ENCODE measurements at places on chromosomes 2 and 18.

DNA sequence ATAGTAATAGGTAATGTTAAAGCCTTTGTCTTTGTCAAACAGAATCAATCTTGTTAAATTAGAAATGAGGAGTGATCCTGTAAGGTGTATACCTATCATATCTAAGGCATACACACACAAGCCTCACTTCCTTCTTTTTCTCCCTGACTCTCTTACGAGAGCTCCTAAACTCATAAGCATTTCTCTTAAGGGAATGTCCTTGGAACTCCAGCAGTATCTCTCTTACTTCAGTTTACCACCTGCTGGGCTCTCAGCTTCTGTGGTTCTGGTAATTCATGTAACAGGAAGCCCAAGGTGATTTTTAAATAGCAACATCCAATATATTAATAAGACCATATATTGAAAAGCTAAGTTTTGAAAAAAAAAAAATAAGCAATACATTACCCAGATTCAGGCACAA, 85.9 kb downstream of the UBE2E3 start:
- DNase-seq: no peak

GRCh38 chr2:2010251-2010650, 265.9 kb upstream of the PXDN start:
- DNase-seq: no peak

DNA sequence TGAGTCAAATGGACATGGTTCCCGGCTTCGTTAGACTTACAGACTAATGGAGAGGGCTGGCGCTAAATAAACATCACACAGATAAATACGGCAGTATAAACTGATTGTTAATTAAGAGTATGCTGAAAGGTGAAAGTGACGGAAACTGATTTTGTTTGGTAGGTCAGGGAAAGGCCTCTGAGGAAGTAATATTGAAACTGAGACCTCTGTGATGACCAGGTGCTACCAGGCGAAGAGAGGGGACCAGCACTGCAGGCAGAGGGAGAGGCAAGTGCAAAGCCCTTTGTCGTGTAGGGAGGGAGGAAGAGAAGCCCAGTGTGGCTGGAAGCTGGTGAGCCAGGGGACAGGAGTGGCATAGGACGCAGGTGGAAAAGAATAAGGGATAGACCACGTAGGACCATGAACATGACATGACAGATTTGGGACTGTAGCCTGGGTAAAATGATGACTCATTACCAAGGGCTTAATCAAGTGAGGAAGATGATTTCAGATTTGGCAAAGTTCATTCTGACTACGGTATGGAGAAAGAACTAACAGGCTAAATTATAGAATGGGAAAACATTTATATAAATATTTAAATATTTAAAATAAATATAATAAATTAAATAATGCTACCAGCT, 433.1 kb downstream of the NCKAP5 start:
- DNase-seq: no peak

- no peak for DNase-seq
Measured at GRCh38 chr2:41413813-41414485, 633.9 kb upstream of the PKDCC start.

- DNase-seq: no peak
Measured at GRCh38 chr2:44838116-44838790, 103.2 kb upstream of the SIX3 start.

DNA sequence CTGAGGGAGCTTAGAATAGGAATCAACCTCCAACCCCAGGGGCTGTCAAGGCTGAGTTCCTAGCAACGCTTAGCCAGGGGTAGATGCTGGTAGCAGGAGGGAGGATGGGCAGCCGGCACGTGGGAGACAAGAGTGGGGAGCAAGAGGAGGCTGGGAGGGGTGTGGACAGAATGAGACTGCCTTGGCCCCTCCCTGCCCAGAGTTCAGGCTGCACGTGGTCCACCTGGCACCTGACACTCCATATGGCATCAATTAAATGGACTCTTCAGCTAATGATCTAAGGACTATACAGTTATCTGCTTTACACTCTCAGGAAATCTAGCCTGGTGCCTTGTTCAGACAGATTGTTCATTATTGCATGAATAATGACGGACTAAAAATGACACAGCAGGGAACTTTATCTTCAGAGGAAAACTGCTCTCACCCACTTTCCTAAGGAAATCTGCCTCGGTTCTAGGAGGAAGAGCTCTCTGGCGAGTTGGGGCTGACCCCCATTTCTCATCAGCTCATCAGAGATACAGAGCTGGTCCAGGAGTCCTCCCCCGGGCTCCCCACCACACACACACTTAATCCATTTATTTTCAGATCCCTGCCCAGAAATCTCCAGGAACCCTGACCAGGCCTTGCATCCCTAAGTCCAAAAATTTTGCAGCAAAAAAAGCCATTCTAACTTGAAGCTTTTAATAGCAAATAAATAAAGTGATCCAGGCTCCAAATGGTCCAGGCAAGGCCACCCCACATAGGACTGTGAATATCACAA, 102.1 kb upstream of the CDC42EP3 start:
- DNase-seq: no peak

- DNase-seq: no peak
Measured at GRCh38 chr2:20050646-20051531, 539 bp downstream of the LAPTM4A start.

GRCh38 chr2:120435671-120436459, 89.9 kb downstream of the INHBB start:
- DNase-seq: no peak
